ENCODE measurements at places on chromosomes 12 and 14.

DNA sequence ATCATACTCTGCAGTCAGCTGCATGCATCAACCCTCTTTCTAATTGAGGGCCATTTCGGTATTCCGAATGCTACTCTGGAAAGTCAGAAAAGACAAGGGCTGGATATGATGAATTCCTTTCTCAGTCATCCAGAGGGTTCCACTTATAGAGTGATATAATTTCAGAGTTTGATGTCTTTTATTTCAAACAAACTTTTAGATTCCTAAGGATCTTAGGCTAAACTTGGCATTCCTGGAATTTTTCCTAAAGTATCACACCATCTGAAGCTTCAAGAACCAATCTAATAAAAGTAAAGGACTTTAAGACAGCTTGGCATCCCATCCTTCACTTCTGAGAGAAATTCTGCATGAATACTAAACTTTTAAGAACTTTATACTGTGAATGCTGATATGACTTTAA is 69.3 kb upstream of the KCNJ8 start:
- no peak for DNase-seq

DNA sequence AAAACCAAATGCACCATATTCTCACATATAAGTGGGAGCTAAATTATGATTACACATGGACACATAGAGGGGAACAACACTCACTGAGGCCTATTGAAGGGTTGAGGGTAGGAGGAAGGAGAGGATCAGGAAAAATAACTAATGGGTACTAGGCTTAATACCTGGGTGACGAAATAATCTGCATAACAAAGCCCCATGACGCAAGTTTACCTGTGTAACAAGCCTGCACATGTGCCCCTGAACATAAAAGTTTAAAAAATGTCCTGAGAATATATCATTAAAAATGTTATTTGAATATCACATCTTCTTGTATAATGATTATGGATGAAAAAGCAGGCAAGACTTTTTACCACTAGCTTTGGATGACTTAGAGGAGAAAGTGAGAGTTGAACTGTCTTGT is 138.0 kb upstream of the NOVA1 start:
- DNase-seq: no peak

DNA sequence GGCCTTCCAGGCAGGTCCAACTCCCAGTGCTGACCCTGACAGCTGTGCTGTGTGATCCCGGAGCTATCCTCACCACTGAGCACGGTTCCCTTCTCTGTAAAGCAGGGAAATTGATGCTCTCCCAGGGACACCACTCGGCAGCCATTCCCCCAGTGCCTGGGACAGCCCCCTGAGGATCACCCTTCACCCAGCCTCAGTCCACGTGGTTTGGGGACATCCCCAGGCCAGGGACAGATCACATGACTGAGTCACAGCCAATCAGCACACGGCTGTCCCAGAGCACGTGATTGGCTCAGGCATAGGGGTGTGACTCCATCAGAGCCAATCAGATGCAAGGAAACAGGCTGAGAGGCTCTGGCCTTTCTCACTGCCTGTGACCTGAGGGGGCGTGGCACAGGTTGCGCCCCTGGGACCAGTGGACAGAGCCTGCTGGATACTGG is 68.8 kb upstream of the SFSWAP start:
- no peak for DNase-seq

DNA sequence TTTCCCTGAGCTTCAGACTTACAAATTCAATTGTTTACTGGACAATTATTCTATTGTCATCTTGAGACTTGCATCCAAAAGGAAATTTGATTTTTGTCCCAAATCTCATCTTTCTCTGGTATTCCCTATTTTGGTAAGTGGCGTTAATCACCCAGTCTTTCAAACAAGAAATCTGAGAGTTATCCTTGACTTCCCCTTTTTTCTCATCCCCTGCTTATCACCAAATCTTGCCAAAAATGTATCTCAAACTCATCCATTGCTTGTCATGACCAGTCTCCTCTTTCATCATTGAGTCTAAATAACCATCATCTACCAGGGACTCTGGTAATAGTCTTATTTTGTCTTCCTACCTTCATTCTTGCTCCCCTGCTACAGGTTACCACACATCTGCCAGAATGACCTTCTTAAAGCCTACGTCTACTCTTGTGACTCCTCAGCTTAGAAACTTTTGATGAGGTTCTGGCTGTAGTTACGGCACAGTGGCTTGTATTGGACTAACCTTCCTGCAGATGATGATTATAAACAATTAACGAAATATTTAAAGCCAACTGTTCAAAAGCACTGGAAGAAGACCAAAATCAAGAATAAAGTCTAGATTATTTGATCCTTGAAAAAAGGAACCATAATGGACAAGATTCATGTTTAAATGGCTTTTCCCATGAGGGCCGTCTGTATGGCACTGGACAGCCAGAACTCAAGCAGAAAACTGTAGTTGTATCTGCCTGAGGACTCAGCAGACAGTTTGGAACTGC is 9.0 kb upstream of the ANO2 start:
- no peak for DNase-seq

GRCh38 chr12:124307556-124307825 is 12.6 kb downstream of the RFLNA start:
- DNase-seq: no peak

GRCh38 chr14:58709949-58710348 is 72.2 kb downstream of the DACT1 start:
- no peak for DNase-seq

DNA sequence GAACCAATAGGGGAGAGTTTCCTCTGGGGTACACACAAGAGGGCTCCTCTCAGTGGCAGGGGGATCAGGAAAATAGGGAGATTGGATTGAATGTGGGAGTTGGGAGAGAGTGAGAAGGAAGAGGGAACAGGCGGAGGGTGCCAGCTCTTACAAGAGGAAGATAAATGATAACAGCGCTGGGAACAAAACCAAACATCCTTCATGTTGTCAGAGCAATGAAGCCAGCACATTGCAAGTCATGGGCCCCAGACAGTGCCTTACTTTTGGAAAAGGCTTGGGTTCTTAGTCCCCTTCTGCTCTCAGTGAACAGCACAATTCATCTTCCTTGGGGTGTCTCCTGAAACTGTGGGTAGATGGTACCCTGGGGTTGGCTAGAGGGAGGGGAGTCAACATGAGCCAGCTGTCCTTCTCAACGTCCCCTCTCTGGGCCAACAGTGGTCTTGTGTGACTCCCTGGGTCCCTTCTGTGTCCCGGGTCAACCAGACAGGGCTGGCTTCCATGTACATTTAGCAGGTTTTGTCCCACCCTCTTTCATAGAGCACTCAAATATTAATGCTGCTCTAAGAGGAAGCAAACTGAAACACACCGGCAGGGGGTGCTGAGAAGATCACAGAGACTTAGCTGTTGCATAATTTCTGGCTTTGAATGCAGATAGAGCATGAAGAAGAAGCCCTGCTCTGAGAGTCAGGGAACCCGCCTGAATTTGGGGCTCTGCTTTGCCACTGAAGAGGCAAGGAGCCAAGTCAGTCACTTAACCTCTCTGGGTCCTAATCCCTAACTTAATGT is 138.5 kb downstream of the ESRRB start:
- no peak for DNase-seq

DNA sequence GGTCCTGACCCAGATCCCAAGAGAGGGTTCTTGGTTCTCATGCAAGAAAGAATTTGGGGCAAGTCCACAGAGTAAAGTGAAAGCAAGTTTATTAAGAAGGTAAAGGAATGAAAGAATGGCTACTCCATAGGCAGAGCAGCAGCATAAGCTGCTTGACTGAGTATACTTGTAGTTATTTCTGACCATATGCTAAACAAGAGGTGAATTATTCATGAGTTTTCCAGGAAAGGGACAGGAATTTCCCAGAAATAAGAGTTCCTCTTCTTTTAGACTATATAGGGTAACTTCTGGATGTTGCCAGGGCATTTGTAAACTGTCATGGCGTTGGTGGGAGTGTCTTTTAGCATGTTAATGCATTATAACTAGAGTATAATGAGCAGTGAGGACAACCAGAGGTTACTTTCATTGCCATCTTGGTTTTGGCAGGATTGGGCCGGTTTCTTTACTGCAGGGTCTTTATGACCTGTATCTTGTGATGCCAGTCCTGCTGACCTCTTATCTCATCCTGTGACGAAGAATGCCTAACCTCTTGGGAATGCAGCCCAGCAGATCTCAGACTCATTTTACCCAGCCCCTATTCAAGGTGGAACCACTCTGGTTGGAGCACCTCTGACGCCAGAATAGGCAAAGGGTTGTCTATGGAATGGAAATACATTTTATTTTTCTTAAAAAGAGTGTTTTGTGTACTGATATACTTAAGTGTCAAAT is 113.8 kb downstream of the OTOGL start:
- no peak for DNase-seq

- DNase-seq: peak; percentile 54
Observed at GRCh38 chr14:88492272-88493089, 62.3 kb downstream of the PTPN21 start.

- no peak for DNase-seq
Observed at GRCh38 chr14:75987201-75987970, 1.8 kb downstream of the IFT43 start.

GRCh38 chr12:118055865-118056773 is 4.9 kb downstream of the WSB2 start:
- no peak for DNase-seq

DNA sequence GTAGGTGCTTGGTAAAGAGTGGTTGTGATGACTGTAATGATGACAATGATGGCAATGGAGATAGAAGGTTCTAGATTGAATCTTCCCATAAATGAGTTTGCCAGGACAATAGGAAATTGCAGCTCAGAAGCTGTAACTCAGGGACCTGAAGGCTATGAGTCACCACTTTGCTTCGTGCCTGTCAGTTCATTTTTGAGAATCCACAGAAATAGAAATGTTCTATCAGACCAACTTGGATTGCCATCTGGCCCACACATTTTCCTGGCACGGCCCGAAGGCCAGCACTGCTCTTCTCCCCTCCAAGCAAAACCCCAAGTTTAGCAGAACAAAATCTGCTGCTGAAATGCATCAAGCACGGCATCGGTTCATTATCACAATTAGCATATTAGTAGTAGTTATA is 1127.0 kb downstream of the BCL11B start:
- DNase-seq: no peak

DNA sequence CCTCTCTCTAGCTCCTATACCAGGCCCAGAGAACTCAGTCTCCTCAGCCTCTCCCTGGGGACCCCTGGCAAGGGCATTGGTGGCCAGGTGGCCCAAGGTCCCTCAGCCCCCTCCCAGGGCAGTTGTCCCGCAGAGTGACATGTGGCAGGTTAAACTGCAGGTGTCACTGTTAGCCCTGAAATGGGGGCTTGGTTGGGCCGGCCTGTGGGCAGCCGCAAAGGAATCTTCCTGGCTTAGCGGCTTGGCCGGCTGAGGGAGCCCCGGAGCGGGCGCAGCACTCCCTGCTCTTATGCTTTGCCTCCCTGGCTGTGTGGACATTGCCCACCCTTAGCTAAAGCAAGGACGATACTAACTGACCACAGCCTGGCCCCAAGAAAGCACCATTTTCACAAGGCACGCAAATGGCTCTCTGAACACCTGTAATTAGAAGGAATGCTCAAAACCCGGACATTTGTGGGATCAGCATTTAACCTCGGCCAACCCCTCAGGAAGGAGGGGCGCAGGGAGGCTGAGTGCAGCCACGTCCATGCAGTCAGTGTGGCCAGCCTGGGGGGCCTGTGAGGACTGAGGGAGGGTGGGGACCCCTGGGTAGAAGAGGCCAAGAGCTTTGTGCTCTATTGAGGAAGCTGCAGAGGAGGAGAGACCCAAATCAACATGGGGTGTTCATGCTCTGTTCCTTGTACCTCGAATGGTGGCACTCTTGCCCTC is 82.2 kb downstream of the PAPOLA start:
- peak; percentile 27 for DNase-seq

DNA sequence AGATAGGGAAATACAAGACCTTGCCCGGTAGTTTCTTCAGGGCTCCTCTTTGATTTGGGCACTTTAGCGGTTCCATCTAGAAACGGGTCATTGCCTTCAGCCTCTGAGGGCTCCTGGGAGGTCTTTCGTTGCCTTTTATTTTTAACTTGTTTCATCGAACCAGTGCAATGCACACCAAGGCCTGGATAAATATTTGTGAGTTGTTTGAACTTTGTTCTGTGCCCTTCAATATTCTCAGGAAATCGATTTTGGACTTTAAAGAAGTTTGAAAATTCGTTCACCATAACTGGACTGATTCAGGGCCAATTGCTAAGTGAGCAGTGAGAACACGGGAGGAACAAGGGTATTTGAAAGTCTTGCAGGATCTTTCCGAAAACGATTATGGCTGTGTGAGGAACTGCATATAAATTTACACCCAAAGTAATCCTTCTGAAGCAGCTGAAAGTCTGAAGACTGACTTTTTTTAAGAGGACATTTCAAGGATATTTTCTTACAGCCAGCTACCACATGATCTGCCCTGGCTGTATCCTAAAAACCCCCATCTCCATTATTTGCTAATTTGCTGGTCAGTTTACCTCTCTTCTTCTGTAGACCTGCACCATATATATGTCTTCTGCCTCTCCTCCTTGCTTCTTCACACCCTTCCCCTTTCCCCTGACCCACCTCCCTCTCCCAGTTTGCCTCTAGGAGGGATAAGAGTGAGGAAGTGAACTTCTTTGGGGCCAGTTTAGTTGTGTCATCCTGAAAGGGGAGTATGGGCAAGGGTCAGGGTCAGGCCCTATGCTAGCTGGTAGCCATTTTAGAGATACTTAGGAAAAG is 8.0 kb downstream of the DUSP6 start:
- no peak for DNase-seq

- no peak for DNase-seq
Observed at GRCh38 chr12:129530984-129531383, 372.8 kb downstream of the TMEM132D start.

DNA sequence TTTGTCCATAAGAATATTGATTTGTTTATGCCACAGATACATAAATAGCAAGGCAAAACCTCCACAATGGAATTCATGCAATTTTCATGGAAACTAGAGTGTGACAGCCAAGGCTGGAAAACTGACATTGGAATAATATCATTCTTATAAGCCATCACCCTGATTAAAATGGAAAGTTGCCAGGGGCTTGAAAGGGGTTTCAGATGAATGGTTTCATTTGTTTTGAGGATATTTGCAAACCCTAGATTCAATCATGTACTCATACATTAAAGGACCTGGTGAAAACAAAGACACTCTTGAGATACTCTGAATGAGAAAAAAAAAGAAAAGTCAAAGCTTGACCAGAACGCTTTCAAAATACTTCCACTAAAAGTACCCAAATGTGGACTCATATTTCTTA is 205.7 kb downstream of the DIO2 start:
- no peak for DNase-seq

- no peak for DNase-seq
Observed at GRCh38 chr12:132055535-132056096, 88.5 kb downstream of the DDX51 start.

DNA sequence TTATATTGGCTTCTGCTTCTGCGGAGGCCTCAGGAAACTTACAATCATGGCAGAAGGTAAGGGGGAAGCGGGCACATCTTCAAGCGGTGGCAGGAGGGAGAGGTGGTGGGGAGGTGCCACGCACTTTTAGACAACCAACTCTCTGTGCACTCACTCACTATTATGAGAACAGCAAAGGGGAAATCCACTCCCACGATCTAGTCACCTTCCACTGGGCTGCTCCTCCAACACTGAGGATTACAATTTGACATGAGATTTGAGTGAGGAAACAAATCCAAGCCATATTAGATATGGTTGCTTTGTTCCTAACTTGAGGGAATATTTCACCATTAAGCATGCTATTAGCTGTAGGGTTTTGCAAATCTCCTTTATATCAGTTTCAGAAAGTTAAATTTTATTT is 80.3 kb downstream of the UNC79 start:
- DNase-seq: no peak
